ENCODE measurements at places on chromosomes 16 and 17.

DNA sequence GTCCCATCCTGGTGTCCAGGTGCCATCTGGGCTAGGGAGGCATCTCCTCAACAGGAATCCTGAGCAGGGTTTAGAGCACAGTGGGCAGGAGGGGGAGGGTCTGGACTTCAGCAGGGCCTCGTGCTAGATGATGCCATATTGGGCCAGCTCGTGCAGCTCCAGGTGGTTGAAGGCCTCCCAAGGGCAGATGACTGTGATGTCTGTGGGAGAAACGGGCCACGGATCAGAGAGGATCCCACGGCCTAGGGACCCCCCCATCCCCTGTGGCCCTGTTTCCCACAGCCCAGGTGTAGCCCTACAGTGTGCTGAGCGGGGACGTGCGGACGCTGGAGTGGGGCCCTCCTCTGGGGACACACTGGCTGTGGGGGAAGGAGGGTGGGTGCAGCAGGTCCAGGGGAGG, 5.4 kb downstream of the PDE6G start:
- no peak for DNase-seq

GRCh38 chr16:69894676-69895075, 56.5 kb upstream of the CLEC18A start:
- no peak for DNase-seq

- peak; percentile 63 for DNase-seq
Measured at GRCh38 chr17:32323811-32324491, 18.0 kb downstream of the C17orf75 start.

DNA sequence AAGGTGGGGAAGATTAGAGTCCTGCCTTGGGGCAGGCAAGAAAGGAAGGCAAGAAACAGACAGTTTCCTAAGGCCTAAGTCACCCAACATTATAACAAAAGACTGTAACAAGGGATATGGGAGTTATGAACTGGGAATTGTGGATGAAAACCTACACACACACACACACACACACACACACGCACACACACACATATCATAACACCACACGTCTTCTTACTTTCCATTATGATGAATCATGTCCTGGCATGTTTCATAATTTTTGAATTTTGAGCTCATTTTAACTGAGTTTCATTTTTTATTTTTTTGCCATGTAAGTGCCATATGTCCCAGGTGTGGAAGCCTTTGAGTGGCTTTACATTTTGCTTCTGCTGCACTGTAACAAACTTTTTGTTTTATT, 29.9 kb downstream of the HS3ST2 start:
- DNase-seq: no peak

DNA sequence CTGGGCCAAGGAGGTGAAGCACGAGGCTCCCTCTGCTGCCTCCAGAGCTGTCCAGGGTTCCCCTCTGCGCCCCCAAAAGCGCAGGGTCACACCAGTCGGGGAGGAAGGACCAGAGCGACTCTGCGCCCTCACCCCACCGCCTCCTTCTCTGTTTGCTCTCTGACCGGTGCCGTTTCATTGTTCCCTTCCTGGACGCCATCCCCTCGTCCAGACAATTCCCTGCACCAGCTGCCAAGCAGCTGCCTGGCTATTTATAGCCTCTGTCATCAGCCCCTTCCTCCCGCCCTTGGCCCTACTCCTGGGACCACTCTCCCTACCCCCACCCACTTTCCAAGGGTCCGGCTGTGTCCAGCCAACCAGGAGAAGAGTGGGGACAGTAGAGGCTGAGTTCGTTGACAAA, 68.8 kb upstream of the CREBBP start:
- no peak for DNase-seq

DNA sequence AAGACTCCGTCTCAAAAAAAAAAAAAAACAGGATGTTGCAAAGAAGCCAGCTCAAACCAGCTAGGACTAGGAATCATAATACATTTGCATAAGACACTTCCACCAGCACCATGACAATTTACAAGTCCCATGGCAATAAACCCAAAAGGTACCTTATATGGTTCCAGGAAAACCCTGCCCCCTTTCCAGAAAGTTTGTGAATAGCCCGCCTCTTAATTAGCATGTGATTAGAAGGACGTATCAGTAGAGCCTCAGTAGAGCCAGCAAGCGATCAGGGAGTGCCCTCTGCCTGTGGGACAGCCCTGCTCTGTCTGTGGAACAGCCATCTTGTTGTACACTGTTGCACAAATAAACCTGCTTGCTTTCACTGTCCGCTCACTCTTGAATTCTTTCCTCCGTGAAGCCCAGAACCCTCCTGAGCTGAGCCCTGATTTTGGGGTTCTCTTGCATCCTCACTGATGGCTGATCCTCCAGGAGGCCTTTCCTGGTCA, 14.0 kb downstream of the NUPR1 start:
- no peak for DNase-seq

GRCh38 chr16:84613408-84614072, 4.3 kb downstream of the COTL1 start:
- no peak for DNase-seq

Data from activated CD4-positive, alpha-beta T cell treated with anti-CD3 and anti-CD28 coated beads, Interleukin-2, Interleukin-4, amounts not matched to agents 100 ng/mL and 50 ng/mL, durations not matched to agents 16 hours and 8 hours (primary cell).